ENCODE measurements at places on chromosomes 11 and 22. TPM values are rescaled to one million over a fixed set of nuclear protein-coding genes. Genes with fewer than 3 reads are reported as not detected.

The OR51B5 gene
- 0.17 TPM for total RNA-seq

DNA sequence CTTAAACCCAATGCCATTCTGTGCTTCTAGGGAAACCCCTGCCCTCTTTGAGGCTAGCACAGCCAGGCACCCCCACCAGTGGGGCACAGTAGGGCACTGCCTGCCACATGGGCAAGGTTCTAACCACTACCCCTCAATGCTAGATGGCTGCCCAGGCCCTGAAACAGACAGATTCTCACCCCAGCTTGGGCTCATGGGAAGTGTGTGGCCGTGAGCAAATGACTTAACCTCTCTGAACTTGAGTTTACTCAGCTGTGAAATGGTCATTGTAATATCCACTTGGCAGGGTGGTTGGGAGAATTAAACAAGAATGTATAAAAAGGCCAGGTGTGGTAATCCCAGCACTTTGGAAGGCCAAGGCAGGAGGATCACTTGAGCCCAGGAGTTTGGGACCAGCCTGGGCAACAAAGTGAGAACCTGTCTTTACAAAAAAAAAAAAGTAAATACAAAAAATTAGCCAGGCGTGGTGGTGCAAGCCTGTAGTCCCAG, 22.4 kb downstream of the C22orf23 start:
- H3K27me3 ChIP-seq, result no peaks in the 10 kb centered on the region
- peaks cover 40% of the 10 kb centered on the region for H3K36me3 ChIP-seq
- peaks cover 24% of the 10 kb centered on the region for H3K4me1 ChIP-seq
- H3K27ac ChIP-seq, result peak overlapping the region; percentile 41
- DNase-seq, result no peak
- H3K4me3 ChIP-seq, result no peak overlapping the region

DNA sequence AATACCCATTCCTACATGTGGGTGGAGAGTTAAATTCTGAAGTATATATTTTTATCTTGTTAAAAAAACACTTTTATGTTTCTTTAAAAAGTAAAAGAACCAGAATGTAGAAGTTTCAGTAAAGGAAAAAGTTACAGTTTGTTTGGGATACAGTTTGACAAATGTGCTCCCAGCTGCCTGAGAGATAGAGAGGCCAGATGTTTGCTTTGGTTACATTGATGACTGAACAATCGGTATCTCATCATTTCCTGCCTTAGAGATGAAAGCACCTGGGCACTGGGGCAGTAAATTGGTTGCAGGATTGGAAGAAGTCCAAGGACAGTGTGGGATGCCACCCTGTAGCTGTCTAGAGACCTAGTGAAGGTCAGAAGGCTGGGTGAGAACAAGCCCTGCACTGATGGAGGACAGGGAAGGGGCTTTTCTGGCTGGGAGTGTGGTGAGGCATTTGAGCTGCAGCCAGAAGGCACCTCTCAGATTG, 16.6 kb downstream of the MED15 start:
- peaks cover 35% of the 10 kb centered on the region for H3K4me1 ChIP-seq
- H3K27me3 ChIP-seq, result no peaks in the 10 kb centered on the region
- no peak for DNase-seq
- H3K27ac ChIP-seq, result peak overlapping the region; percentile 74
- peaks cover 8% of the 10 kb centered on the region for H3K36me3 ChIP-seq

DNA sequence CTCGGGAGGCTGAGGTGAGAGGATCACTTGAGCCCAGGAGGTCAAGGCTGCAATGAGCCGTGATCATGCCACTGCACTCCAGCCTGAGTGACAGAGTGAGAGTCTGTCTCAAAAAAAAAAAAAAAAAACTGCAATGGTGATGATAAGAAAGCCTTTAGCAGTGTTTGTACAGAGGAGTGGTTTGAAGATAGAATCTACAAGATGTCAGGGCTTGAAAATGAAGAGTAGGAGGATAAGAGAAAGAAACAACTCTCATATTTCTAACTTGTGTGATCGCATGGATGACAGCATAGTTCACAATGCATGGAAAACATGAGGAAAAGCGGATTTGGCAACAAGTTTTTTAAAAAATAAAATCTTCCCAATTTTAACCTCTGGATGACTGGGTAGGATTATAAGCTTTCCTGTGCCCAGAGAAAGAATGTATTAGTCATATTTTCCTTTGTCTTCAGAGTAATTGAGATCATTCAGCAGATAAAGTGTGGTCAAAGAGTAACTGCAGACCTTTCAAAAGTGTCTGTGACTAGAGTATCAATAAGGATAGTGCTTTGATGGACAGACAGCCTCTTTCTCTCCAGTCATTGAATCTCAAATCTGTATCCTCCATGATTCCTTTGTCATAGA, 328.1 kb downstream of the CASP12 start:
- H3K36me3 ChIP-seq, result no peaks in the 10 kb centered on the region
- H3K27ac ChIP-seq, result no peak overlapping the region
- H3K4me3 ChIP-seq, result no peak overlapping the region
- peak; percentile 36 for DNase-seq
- H3K27me3 ChIP-seq, result no peaks in the 10 kb centered on the region
- H3K4me1 ChIP-seq, result no peaks in the 10 kb centered on the region

Measured in fibroblast of lung (primary cell).